ENCODE measurements at places on chromosomes 7 and 10. TPM values are rescaled to one million over a fixed set of nuclear protein-coding genes. Genes with fewer than 3 reads are reported as not detected.

- no peaks in the 10 kb centered on the region for H3K27me3 ChIP-seq
These were observed 12.2 kb downstream of the ARPC1B start for GRCh38 chr7:99386584-99387238.

CASTOR2 gene
- 3.9 TPM for total RNA-seq

GRCh38 chr7:36440880-36441279 lies 51.2 kb downstream of the ANLN start:
- H3K4me1 ChIP-seq: no peaks in the 10 kb centered on the region
- H3K4me3 ChIP-seq: no peak overlapping the region
- no peaks in the 10 kb centered on the region for H3K27me3 ChIP-seq

GRCh38 chr10:52621635-52622079 lies 150.9 kb downstream of the MBL2 start:
- no peak overlapping the region for H3K4me3 ChIP-seq
- no peak overlapping the region for H3K27ac ChIP-seq
- H3K4me1 ChIP-seq: no peaks in the 10 kb centered on the region
- no peak for DNase-seq
- no peaks in the 10 kb centered on the region for H3K36me3 ChIP-seq
- no peaks in the 10 kb centered on the region for H3K27me3 ChIP-seq

- no peaks in the 10 kb centered on the region for H3K4me1 ChIP-seq
- no peak overlapping the region for H3K4me3 ChIP-seq
- no peak for DNase-seq
- no peaks in the 10 kb centered on the region for H3K36me3 ChIP-seq
- no peak overlapping the region for H3K27ac ChIP-seq
These were observed 3.2 kb downstream of the TNS3 start for GRCh38 chr7:47578579-47579270.

DNA sequence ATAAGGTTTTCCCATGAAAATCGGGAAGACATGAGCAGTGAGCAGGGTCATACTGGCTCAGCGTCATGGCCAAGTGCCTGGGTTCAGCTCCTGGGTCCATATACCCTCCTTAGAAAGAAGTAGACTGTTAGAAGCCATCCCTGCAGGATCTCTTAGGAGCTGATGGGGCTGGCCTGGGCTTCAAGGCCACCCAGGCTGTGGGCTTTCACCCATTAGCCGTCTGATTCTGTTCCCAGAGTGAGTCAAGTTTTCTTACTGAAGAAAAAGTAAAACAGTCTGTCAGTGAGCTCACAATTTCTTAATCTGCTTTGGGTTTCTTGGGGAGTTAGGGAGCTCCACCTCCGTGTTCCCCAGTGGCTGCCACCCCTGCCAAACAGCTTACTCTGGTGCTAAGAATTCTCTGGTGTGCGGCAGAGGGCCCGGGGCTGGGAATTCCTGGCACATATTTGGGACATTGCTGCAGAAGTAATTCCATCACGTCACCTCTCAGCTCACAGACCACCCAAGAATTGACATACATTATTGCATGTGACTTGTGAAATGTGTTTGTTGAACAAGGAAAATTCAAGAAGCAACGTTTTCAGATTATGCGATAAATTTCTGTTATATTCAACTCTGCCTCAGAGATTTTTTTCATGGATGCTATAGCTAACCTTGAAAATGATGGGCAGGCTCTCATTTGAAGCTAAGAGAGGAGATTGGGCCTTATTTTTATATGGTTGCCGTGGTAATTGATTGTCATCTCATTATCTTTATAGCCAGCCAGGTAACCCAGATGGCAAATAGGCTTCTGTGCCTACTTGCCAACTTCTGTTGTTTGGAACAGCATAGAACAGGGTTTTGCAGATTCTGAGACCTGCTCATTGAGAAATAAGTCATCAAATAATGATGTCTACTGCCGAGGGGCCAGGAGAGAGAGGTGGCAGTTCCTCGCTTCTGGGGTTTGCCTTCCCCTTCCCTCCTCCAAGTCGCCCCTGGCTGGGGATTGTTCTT lies 166.4 kb downstream of the CHN2 start:
- no peak overlapping the region for H3K4me3 ChIP-seq
- no peaks in the 10 kb centered on the region for H3K27me3 ChIP-seq
- H3K4me1 ChIP-seq: no peaks in the 10 kb centered on the region
- no peak overlapping the region for H3K27ac ChIP-seq

DNA sequence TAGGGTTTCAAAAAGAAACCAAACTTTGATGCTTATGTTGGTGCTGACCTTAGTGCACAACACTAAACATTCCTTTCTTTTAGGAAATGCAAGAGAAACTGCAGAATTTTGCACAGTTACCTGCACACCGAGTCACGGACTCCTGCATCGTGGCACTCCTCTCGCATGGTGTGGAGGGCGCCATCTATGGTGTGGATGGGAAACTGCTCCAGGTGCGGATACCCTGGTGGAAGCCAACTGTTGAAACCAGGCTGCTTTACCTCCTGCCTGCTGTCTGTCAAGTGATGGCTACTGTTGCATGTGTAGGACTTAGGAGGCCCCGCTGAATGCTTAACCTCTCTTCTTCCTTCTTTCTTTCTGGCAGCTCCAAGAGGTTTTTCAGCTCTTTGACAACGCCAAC lies 11.7 kb downstream of the CASP2 start:
- H3K27ac ChIP-seq: no peak overlapping the region
- peaks cover 31% of the 10 kb centered on the region for H3K4me1 ChIP-seq
- H3K36me3 ChIP-seq: peaks cover 78% of the 10 kb centered on the region
- no peak overlapping the region for H3K4me3 ChIP-seq

PNLIPRP3 gene
- total RNA-seq: not detected

GRCh38 chr10:127926455-127926854 lies 19.6 kb downstream of the PTPRE start:
- H3K4me3 ChIP-seq: no peak overlapping the region
- H3K4me1 ChIP-seq: no peaks in the 10 kb centered on the region
- no peak overlapping the region for H3K27ac ChIP-seq
- no peak for DNase-seq
- H3K36me3 ChIP-seq: no peaks in the 10 kb centered on the region

KAZALD1 gene
- not detected for total RNA-seq

GRCh38 chr7:141011443-141011842 lies 3.3 kb downstream of the MRPS33 start:
- no peak overlapping the region for H3K27ac ChIP-seq
- H3K4me1 ChIP-seq: peaks cover 24% of the 10 kb centered on the region
- DNase-seq: no peak
- peaks cover 10% of the 10 kb centered on the region for H3K36me3 ChIP-seq

GRCh38 chr7:146683439-146683838 lies 566.8 kb downstream of the CNTNAP2 start:
- DNase-seq: no peak
- no peaks in the 10 kb centered on the region for H3K4me1 ChIP-seq

Data from CD4-positive, alpha-beta memory T cell (primary cell).